AML-193 (cell line): ENCODE measurements at places on chromosomes 7 and 10.

DNA sequence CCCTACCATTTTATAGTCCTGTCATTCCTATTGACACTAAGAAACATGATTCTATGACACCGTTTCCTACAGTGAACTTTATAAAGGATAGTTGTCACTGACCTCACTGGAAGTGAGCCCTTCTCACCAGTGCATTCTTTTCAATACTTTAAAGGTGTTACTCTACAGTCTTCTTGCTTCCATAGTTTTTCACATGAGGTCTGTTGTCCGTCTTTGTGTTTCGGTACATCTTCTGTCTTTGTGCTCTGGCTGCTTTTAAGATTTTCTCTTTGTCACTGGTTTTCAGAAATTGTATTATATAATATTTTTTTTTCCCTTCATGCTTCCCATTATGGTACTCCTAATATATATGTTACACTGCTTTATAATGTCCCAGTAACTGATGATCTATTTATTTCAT lies 174.2 kb downstream of the KIF20B start:
- DNase-seq: no peak

DNA sequence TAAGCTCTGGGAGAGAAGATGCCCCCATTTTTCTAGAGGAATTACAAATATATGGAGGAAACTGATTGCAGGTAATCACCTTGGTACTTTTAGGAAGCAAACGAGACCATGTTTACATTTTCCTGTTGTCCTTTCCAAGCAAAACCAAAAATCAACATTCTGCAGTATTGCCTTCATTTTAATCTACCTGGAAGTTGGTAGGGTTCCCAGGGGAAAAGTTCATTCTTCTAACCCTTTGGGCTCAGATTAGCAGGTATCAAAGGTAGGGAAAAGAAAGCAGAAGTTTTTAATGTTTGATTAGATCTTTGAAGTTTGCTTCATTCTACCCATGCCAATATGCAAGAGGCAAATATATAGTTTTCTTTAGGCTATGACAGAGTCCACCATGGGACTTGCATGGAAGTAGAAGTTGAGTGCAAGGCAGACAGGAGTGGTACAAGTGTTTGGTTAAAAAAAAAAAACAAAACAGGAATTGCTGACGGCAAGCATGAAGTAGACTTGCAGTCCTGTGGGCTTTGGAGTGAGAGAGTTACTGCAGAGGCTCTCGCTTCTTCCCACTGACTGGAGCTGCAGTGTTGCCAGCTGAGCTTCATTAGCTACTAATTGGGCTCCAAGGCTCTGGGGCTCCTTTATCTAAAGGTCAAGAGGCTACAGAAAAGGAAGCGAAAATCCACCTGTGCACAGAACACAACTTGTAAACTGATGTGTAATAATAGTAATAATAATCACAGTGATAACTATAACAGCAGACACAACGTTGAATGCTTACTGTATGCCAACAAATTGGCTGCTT lies 28.9 kb upstream of the ASAH2 start:
- DNase-seq: no peak

GRCh38 chr7:108455998-108456677 lies at the start of gene NRCAM:
Gene NRCAM, minus strand, starts transcription at chr7:108456436. Its CDS starts 216,372 bp downstream, at chr7:108240064.
- no peak for DNase-seq

GRCh38 chr7:148242294-148242821 lies 348.2 kb upstream of the C7orf33 start:
- peak; percentile 29 for DNase-seq

DNA sequence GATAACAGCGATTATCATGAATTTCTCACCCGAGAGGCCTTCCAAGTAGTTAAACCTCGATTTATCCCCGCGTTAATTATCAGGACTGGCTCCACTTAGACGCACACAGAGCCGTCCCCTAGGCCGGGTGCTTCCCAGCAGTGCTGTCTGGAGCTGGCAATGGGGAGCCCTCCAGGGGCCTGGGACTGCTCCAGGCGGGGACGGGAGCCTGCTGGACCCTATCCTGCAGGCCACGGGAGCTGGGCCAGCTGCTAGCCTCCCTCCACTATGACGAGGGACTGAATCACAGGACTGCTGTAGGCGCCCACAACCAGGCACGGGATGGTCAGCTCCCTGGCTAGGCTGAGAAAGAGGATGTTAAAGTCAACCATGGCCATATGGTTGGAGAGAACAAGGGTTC lies 229.1 kb downstream of the ELFN1 start:
- DNase-seq: no peak

DNA sequence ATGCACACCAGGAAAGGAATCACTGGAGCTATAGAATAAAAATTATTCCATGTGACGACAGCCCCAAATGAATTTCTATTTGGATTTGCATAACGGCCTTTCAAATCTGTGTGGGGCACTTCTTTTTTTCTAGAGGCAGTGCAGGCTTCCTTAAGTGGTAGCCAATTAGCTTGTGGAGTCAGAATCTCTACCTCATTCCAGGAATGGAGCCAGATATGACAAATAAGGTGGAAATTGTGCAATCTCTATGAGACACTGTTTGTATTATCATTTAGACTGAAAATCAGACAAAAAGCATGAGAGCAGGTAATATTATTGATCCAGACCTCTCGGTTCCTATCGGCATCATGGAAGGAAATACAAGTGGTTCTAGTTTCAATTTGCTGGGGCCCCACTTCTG lies 78.7 kb downstream of the BEND7 start:
- no peak for DNase-seq

DNA sequence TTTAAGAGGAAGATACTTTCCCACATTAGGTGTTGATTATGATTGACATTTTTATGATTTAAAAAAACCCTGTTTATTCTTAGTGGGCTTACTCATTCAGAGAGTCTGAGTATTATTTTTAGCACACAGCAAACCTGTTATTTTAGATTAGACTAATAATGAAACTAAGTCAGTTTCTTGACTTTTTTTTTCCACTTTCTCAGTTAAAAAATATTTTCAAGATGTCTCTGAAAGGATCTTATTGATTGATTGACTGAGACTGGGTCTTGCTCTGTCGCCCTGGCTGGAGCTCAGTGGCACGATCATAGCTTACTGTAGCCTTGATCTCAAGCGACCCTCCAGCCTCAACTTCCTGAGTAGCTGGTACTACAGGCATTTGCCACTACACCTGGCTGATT lies 20.4 kb upstream of the INPP5F start:
- DNase-seq: no peak

DNA sequence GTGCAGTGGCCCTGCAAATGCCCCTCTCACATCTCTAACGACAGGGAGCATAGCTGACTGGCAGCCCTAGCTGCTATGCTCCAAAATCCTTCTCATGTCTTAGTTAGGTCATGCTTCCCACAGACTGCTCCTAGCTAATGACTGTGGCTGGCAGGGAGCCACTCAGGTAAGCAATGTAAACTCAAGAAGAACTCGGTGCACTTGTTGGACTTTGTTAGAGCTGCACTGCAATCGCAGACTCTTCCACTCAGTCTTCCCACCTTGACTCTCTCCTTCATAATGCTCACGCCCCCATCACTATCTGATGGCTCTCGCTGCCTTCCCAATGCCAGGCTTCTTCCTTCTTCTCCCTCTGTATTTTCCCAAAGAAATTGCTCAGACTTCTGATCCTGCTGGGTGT lies 24.0 kb downstream of the OR9A2 start:
- DNase-seq: no peak

DNA sequence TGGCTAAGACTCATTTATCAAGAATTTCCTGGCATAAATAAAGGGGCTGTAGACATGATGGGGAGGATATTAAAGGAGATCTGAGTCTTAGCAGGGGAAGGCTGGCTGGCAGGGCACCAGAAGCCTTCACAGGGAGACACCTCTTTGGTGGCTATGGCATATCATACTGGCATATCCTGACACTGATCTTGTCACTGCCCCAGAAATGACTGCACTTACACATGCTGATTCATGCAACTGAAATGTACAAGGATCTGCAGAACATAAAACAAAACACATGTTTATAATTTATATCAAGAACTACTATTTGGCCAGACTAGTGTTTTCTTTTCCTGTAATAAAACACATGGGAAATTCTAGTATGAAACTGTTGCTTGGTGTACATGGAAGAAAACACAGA lies 5.5 kb upstream of the LIPN start:
- no peak for DNase-seq

- DNase-seq: no peak
Measured at GRCh38 chr7:85748861-85749260, 562.0 kb upstream of the SEMA3D start.

DNA sequence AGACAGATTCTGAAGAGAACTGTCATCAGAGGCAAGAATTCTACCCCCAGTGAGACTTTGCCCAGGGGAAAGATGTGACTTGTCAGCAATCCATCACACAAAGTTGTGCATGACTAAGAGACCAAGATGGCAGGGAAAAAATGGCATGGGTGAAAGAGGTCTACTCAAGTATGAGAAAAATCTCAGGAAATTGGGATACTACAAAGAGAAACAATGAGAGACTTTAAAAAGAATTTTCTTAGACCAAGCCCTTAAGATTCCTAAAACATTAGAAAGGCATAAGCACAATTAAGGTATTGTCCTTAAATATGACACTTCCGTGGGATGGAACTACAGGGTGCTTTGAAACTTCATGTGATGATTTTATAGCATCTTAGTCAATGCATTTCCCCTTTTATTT lies 45.6 kb upstream of the PDE1C start:
- no peak for DNase-seq

DNA sequence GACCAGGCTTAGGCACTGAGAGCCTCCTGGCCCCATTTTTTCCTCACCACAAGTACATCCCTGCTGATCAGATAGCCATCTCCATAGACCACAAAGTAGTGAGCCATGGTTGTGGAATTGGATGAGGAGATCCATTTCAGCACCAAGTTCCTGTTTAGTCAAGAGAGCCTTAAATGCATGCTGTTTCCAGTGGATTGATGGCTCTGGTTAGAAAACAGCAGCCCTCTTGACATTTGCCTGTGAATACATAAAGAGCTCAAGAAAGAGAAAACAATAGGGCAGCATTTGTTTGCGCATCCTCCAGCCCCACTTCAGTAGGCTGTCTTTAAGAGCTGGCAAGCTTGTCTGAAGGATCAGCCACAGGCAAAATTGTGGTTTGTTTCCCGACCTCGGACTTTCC lies 251.2 kb downstream of the POU6F2 start:
- DNase-seq: no peak

DNA sequence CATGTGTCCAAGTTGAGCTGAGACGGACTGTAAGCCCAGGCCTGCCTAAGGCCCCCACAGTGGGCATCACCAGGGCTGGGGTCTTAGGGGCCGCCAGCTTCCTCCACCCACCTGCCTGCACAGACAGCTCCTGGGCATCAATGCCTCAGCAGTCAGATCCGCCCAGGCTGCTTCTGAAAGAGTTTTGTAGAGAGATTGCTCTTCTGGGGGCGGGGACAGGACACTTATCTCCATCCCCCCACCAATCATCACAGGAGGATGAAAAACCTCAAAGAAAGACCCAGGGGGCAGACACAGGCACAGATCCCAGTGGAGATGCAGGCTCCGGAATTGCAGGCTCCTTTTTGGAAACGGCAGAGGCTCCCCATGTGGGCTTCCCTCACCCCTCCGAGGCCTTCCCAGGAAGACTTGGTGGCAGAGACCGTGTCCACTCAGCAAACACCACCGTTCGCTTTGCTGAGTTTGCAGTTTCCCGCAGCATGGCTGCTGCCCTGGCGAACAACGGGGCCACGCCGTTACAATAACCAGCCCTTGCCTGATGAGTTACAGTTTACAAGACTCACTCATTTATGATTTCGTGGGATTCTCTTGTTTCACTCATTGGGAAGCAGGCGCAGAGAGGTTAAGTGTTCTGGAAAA lies 96.4 kb downstream of the MKI67 start:
- DNase-seq: no peak

DNA sequence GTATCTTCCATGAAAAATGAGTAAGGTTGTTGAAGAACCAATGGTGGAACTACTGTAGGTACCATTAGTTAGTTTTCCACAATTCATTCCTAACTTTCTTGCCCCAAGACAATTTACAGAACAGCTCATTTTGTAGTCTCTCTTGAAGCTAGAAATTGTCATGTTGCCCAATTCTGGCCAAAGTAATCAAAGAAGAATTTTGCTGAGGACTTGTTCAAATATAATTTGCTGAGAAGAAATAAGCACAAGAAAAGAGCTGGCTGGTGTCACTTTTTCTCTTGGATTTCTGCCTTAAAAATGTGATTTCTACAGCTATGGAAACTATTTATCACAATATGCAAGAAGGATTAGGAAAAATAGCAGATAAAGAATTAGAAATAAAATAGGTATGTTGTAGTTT lies 199.2 kb upstream of the SEMA3A start:
- DNase-seq: no peak

DNA sequence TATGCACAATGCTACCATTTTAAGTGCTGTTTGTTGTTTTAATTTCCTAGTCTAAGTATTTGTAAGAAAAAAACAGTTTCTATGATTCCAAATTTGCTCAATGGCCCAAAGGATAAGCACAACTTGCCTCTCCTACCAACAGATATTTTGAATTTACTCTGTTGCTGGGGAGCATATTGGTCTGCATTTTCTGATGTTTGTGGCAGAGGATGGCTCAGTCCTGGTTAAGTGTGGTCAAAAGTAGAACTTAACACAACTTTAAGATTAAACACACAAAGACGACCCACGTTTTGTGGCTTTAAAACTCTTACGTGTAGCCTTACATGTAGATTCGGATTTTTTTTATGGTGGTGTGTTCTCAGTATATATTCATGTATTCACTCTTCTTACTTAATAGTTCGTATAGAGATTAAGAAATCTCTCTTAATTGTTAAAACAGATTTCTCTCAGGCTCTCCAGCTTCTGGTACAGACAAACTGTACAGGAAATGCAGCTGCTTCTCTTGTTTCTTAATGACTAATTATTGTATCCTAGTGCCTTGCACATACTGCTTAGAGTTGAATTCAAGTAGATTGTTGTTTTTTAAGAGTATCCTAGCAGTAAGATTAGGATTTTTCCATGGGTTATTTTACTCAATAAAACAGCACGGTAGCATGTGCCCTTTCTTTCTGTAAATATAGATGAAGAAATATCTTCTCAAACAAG lies 86.2 kb downstream of the GPR85 start:
- no peak for DNase-seq

DNA sequence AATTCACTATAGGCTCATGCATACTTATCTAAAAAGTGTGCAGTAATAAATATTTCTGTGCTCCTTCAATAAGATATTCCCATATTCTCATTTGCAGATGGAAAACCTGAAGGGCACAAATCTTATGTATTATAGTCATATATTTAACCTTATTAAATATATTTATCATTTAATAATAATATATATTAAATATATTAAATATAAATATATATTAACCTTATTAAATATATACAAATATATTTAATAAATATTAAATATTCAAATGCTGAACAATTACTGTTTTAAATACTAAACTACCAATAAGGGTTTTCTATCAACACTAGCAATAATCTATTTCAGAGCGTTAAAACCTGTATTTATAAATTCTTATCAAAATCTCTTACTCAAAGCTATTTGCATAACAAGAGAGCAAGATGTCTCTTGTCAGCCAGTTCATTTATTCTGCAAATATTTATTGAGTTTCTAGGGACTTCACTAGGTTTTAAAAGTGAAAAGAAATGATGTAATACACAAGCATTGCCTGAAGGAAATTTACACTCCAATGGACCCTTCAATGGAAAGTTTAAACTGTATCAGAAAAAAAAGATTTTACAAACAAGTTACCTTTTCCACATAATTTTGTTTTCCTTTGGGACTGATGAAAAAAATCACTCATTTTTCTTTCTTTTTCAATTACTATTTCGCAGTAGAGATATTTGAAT lies 159.2 kb downstream of the AGMO start:
- DNase-seq: no peak
